ENCODE measurements at places on chromosomes 6 and 20. TPM values are rescaled to one million over a fixed set of nuclear protein-coding genes. Genes with fewer than 3 reads are reported as not detected.

DNA sequence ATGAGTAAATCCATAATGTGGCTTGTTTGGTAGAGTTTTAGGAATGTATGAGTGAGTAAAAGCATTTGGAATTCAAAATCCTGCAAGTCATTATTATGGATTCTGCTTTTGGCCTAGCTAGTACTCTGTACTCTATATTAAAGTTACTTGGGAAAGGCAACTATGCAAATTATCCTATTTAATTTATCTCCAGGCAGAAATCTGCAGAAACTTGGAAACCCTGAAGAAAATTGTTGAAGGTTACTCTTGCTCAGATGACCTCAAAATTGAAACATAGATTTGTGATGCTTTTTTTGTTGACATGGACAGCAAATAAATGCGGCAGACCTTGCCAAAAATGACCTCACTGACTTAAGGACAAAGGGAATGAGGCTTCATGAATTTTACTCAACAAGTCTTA is 477.1 kb upstream of the EYS start:
- no peak for DNase-seq

DNA sequence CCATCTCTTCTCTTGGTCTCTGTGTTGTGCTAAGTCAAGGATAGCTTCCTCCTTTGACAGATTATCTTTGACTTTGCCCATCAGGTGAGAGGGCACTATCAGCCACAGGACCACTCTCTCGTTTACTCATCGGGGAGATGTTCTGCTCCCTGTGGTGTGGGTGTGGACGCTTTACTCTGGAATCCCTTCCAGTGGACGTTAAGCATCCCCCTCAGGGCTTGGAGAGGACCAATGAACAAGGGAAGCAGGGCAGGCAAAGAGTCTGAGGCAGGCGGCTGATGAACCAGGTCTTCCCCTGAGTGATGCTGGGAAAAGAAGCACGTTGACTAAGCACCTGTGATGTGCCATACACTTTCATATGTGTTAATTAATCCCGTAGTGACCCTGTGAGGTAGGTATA is 21.0 kb upstream of the RNF24 start:
- no peak for DNase-seq

DNA sequence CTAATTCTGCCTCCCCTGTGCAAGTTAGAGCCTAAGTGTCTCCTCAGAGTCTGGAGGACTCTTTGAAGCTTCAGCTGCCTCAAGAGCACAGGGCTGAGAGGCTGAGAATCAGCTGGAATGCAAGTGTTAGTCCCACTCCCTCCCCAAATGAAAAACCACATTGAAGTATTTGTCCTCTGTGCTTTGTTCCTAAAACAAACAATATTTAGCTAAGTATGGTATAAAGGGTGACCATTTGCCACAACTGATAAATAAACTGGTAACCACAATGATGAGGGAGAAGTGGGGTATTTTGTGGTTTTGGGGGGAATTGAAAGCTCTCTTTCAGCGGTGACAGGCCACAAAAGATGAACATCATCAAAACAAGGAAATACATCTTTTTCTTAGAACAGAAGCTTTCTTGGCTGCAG is 91.7 kb upstream of the HDDC2 start:
- DNase-seq = no peak

GRCh38 chr6:138017166-138017757 is 90.0 kb downstream of the PERP start:
- no peak for DNase-seq

- no peak for DNase-seq
Observed at GRCh38 chr6:24381476-24382219, 21.1 kb upstream of the MRS2 start.

- no peak for DNase-seq
Observed at GRCh38 chr20:10863337-10864060, 189.7 kb upstream of the JAG1 start.

The SNAP25 gene
- total RNA-seq = 92.5 TPM

All from occipital lobe (tissue), 3 donors.